Activated CD4-positive, alpha-beta T cell treated with anti-CD3 and anti-CD28 coated beads, Interleukin-2, amount 50 U/mL, for 4 hours (primary cell): ENCODE measurements at places on chromosomes 12 and 14.

- DNase-seq: no peak
These were observed 1973.0 kb upstream of the FLRT2 start for GRCh38 chr14:83556746-83557453.

GRCh38 chr12:132700212-132700822, 10.3 kb upstream of the PGAM5 start:
- no peak for DNase-seq

DNA sequence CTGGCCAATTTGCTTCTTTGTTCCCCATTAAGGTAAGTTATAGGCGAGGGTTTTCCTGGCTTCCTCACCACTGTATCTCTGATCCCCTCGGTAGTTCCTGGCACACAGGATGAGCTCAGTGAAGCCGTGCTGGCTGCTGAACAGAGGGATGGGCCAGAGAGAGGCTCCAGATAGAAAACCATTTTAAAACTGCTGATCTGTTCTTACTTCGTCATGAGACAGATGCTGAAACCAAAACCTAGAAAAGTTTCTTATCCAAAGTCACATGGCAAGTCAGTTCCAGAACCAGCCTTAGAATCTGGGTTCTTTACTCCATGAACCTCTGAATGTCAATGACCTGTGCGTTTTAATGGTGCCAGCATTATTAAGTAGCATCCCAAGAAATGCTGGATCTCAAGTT, 76.3 kb upstream of the RIN3 start:
- DNase-seq: no peak

GRCh38 chr12:14279845-14280244, 85.6 kb upstream of the ATF7IP start:
- DNase-seq: no peak
